ENCODE measurements at places on chromosomes 11 and 22.

DNA sequence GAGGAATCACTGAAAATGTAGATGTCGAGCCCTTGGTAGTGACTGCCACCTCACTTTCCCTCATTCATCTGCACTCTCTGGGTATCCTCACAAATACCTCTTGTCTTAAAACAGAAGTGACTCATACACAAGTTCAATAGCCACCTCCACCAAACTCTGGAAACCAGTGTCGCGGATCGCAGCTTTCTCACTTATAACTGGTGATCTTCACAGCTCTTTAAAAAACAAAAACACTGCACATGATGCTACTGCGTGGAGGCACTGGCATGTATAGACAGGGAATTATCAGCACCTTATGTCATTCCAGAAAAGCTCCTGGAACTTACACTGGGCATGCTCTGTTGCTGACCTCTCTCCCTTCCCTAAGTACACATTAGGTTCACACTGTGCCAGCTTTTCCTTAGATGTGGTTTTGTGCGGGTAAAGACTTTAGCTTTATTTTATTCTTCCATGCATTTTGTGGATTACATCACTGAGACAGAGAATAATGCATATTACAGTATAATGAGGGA lies 425.5 kb upstream of the CADM1 start:
- DNase-seq, result no peak

GRCh38 chr22:22558071-22558971 lies 744 bp downstream of the PRAME start:
- DNase-seq, result no peak

DNA sequence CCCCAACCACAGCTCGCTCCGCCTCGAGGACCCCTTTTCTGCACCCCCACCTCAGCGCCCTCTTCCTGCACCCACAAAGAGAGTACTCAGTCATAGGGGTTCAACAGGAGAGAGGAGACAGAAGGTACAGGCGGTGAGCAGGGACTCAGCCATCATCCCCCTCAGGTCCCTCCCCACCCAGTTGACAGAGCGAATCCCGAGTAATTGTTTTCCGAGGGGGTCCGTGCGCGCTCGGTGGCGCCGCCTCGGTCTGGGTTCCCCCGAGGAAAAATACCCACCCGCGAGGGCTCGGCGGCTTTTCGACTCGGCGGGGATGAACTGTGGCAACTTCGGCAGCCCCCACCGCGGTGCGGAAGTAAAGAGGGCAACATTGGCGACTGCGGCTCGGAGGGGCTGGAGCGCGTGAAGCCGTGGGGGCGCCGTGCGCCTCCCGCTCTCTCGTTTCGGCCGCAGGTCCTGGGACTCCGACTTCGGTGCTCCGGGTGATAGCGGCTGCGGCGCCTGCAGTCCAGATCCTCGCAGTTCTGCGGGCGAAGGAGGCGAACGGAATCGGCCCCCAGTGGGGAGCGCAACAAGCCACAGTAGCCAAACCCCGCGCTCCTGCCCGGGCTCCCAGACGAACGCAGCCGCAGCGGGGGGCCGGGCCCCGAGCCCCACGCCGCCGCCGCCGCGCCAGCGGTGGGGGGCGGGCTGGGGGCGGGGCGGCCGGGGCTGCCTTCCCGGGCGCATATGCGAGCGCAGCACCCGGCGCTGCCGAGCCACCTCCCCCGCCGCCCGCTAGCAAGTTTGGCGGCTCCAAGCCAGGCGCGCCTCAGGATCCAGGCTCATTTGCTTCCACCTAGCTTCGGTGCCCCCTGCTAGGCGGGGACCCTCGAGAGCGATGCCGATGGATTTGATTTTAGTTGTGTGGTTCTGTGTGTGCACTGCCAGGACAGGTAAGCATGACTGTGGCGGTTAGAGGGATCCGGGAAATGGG lies at the start of gene NELL1:
TSS of gene NELL1 (plus strand) at position 743 of the 976 bp plus-strand sequence.
- no peak for DNase-seq

GRCh38 chr11:21653951-21654421 lies 538.9 kb upstream of the ANO5 start:
- no peak for DNase-seq

GRCh38 chr11:12392672-12393071 lies 15.3 kb downstream of the PARVA start:
- DNase-seq, result no peak

- no peak for DNase-seq
Measured at GRCh38 chr11:133163463-133164419, 368.6 kb downstream of the OPCML start.

- DNase-seq, result no peak
Measured at GRCh38 chr11:33373636-33374035, 116.5 kb downstream of the HIPK3 start.

DNA sequence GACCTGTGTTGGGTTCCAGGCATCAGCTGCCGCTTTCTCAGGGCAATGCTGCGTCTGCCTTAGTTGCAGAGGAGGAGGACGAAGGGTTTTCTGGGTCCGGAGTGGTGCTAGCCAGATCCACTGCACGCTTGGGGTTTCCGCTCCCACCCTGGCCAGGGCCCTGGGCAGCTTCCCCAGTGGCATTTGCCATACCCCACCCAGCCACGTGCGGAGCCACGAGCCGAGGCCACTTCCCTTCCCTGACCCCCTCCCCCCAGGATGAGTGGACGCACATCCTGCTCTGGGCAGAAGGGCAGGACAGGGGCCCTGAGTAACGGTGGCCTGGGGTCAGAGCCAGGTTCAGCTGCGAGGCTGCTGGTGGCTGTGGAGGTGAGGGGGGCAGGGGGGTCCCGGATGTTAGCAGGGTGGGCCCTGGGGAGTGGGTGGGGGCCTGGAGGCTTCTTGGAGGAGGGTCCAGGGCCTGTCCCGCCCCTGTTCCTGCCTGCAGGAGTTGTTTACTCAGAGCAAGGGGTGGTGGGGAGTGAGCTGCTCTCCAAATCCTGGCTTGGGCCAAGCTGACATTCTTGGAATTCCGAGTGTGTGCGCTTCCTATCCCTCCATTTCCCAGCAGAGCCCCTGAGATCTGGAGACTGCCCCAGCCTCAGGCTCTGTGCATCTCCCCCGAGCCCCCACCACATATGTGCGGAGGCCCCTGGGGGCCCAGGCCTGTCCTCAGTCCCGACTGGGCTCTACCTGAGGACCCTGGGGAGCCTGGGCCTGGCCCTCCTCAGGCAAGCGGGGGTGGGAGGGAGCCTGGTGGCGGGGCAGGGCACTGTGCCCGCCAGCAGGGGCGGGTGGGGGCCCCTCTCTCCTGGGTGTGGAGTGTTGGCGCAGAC lies 1.4 kb downstream of the TSPAN4 start:
- DNase-seq, result no peak

GRCh38 chr22:36644333-36644757 lies 59.2 kb downstream of the CACNG2 start:
- DNase-seq, result no peak

- DNase-seq, result peak; percentile 14
Measured at GRCh38 chr22:31488988-31489617, 539 bp downstream of the EIF4ENIF1 start.

GRCh38 chr11:120219232-120219937 lies 8.6 kb downstream of the OAF start:
- no peak for DNase-seq

GRCh38 chr11:38014405-38014804 lies 1416.4 kb upstream of the RAG2 start:
- DNase-seq, result no peak

- no peak for DNase-seq
Measured at GRCh38 chr11:86497836-86498235, 123.1 kb downstream of the CCDC81 start.

GRCh38 chr11:58763120-58763490 lies 31.4 kb upstream of the GLYAT start:
- DNase-seq, result no peak

DNA sequence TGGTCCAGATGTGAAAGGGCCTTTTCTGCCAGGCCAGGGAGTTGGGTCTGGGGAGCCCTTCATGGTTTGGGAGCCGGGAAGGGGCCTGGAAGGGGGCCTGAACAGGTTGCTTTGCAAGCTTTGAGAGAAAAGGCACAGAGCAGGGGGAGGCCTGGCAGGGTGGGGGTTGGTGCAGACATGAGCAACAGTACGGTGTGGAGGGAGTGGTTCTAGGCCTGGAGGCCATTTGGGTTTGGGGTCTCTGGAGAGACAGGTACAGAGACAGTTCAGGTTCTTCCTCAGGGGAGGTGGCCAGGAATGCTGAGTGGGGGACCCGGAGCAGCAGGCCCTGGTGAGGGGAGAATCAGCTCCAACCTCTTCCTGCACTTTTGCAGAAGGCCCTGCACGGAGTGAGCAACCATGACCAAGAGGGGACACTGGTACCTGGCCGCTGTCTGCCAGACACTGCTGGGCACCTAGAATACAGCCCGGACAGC lies 1.4 kb downstream of the KDELR3 start:
- no peak for DNase-seq

All from activated T-cell treated with anti-CD3 and anti-CD28 coated beads for 1 hour (primary cell).